Vagina (tissue), 2 donors: ENCODE measurements at places on chromosomes 1 and 21. TPM values are rescaled to one million over a fixed set of nuclear protein-coding genes. Genes with fewer than 3 reads are reported as not detected.
A peak's percentile ranks its signal among the peaks of the same experiment; 100 is the strongest.

Gene CR1L
- total RNA-seq, result not detected

Gene CCDC27
- total RNA-seq, result not detected

DNA sequence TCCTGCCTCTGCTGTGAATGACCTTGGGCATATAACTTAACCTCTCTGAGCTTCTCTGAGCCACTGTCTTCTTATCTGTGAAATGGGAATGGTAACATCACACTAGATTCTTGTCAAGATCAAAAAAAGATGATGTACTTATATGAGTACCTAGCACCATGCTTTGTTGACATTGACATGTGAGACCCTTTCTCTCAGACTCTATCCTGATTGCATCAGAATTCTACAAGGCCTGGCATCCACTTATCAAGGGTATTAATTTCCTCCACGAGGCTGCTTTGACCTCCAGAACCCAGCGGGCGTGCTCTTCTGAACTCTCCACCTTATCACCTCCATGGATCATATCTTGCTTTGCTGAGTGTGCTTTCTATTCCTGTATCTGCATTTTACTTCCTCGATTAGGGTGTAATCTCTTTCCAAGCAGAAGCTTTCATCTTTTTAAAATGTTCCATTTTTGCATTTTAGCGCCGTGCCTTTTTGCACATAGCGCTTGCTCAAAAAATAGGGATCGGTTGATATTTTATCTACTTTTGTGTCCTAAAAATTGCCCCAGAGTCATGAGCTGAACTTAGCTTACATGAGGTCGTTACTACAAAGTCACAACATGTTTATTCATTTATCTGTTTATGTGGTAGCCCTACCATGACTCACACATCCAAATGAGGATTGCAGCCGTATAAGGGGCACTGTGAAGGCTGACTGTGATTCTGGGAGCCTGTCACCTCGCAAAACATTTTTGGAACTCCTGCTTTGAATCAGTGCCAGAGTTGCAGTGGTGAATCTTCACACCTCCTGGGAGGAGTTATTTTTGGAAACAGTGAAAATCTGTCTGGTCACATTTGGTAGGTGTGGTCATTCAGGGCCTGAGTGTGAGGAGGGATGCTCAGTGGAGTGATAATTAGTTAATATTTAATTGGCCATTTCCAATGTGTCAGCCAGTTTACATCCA, 63.2 kb downstream of the IER5 start:
- peak overlapping the region; percentile 90 for H3K27ac ChIP-seq
- H3K27me3 ChIP-seq, result no peaks in the 10 kb centered on the region
- peaks cover 30% of the 10 kb centered on the region for H3K4me1 ChIP-seq
- DNase-seq, result no peak
- H3K36me3 ChIP-seq, result no peaks in the 10 kb centered on the region
- H3K4me3 ChIP-seq, result no peak overlapping the region

- H3K4me1 ChIP-seq, result peaks cover 26% of the 10 kb centered on the region
- H3K4me3 ChIP-seq, result no peak overlapping the region
- no peaks in the 10 kb centered on the region for H3K36me3 ChIP-seq
Measured at GRCh38 chr1:9596415-9597123, 7.9 kb downstream of the TMEM201 start.

GRCh38 chr1:6824665-6825368, 39.6 kb downstream of the CAMTA1 start:
- H3K4me1 ChIP-seq, result peaks cover 16% of the 10 kb centered on the region
- no peaks in the 10 kb centered on the region for H3K27me3 ChIP-seq
- no peak for DNase-seq
- no peak overlapping the region for H3K27ac ChIP-seq
- no peaks in the 10 kb centered on the region for H3K36me3 ChIP-seq

DNA sequence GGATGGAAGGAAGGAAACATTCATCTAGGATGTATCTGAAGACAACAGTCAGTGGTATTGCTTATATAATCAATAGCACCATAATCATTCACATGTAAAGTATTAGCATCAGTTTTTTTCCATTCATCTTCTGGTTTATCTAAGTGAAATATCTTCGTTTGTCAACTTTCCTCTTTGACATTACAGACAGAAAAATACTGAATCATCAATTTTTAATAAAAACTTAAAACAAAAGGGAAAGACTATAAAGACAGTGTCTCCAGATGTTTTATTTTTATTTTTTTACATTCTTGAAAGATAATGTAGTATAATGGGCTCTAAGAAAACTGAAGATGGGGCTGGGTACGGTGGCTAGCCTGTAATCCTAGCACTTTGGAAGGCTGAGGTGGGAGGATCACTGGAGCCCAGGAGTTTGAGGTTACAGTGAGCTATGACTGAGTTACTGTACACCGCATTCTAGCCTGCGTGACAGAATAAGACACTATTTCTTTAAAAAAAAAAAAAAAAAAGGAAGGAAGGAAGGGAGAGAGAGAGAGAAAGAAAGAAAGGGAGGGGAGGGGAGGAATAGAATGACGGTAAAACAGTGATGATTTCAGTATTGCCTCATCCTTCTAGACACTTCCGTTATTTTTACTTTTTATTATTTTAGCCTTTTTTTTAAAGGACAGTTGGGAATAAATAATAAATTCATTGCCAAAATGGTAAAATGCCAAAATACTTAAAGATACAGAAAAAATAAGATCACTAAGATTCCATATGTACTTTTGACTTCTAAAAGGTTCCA, 89.5 kb downstream of the NRIP1 start:
- no peak overlapping the region for H3K27ac ChIP-seq
- H3K4me1 ChIP-seq, result peaks cover 21% of the 10 kb centered on the region
- no peak overlapping the region for H3K4me3 ChIP-seq
- H3K36me3 ChIP-seq, result peaks cover 3% of the 10 kb centered on the region

- no peak overlapping the region for H3K4me3 ChIP-seq
- H3K36me3 ChIP-seq, result peaks cover 12% of the 10 kb centered on the region
- H3K4me1 ChIP-seq, result no peaks in the 10 kb centered on the region
- H3K27me3 ChIP-seq, result no peaks in the 10 kb centered on the region
- no peak overlapping the region for H3K27ac ChIP-seq
Measured at GRCh38 chr1:32622806-32623681, 27.3 kb downstream of the ZBTB8OS start.

DNA sequence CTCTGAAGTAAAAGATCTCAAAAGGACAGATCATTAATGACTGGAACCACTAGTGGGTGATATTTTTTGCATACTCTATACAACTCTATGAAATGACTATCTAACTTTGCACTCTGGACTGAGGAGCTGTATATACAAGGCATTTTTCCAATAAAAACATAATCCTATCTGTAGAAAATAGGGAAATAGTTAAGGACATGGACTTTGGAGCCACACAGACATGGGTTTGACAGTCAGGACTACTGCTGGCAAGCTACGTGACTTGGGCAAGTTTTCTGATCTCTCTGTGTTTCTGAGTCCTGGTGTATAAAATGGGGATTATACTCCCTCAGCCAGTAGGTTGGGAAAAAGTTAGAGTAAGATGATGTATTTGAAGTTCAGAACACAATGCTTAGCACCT, 20.9 kb upstream of the HSD3B2 start:
- no peak for DNase-seq
- H3K27me3 ChIP-seq, result no peaks in the 10 kb centered on the region
- no peaks in the 10 kb centered on the region for H3K4me1 ChIP-seq
- no peak overlapping the region for H3K4me3 ChIP-seq

DNA sequence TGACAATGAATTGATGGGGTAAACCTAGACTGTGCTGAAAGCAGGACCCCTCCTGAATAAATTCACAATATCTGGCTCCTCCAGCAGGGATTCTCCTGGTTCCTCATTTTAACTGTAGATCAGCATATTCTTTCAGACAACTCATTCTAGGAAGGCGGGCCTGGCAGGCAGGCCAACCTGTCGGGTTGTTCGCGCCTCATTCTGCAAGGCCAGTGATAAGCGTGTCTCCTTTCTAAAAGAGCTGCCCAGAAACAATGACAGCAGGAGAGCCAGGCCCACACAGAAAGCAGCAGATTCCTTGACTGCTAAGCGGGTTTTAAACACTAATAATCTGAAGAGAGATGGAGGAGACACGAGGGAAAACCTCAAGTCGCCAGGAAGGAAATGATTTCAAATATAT, 70.0 kb downstream of the NTPCR start:
- no peak overlapping the region for H3K27ac ChIP-seq
- H3K36me3 ChIP-seq, result no peaks in the 10 kb centered on the region
- DNase-seq, result no peak

Gene CYP2J2
- total RNA-seq, result 0.74 TPM

DNA sequence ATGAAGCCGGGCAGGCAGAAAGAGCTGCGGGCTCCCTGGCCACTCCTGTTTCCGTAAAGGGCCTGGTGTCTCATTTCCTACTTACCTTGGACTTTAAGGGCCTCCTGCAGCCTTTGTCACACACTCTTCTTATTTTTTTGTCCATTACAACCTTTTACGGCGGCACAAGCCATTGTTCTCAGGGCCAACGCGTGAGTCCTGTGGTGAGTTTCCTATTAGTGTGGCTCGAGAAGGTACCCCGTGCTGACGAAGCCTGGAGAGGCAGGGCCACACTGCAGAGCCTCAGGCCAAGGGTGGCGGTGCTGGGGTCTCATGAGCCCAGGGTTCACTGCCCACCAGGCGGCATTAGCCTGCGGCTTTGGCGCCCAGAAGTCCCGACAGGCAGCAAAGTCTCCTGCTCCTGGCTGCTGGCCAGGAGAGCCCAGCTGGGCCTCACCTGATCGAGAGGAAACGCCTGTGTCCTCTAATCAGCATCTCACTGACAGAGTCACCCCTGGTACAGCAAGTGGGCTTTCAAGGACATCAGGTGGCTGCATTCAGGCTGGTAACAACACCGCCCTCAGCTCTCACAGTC, 62.0 kb downstream of the SIK1 start:
- H3K27ac ChIP-seq, result no peak overlapping the region
- DNase-seq, result no peak
- H3K4me3 ChIP-seq, result no peak overlapping the region

Gene ANGPTL1
- total RNA-seq, result 19.4 TPM

Gene MAB21L3
- total RNA-seq, result 4.4 TPM

Gene NOS1AP
- 2.0 TPM for total RNA-seq

GRCh38 chr1:9191231-9191630, 43.3 kb upstream of the H6PD start:
- no peak overlapping the region for H3K4me3 ChIP-seq
- H3K27ac ChIP-seq, result no peak overlapping the region
- H3K27me3 ChIP-seq, result no peaks in the 10 kb centered on the region

Gene TMEM35B
- 44.0 TPM for total RNA-seq

DNA sequence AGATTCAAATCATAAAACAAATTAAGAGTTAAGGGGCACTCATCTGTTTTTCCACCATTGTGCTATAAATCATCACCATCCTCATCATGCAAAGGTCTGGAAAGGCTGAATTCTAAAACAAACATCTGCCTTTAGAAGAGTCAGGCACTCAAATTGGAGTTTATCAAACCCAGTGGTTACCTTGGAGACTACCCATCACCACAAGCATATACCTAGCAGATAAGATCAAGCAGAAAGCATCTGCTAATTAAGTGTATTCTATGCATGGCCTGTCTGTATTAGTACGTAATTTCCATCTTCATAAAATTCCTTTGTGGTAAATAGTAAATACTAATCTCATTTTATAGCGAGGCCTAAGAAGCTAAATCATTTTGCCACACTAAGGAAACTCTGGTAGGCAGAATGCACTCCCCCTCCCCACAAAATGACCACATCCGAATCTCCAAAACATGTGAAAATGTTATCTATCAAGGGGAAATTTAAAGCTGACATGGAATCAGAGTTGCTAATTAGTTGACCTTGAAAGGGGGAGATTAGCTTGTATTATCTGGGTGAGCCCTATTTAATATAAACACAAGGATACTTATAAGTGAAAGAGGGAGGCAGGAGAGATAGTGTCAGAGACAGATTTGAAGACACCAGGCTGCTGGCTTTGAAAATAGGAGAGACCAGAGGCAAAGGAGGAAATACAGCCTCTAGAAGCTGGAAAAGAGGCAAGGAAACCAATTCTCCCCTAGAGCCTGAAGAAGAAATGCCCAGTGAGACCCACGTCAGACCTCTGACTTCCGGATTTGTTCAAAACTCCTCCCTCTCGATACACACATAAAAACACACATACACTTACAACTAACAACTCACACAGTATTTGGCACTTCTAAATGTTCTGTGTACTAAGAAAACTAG, 23.2 kb downstream of the ARID4B start:
- H3K27me3 ChIP-seq, result no peaks in the 10 kb centered on the region
- no peak for DNase-seq
- H3K4me1 ChIP-seq, result peaks cover 73% of the 10 kb centered on the region
- H3K4me3 ChIP-seq, result no peak overlapping the region

DNA sequence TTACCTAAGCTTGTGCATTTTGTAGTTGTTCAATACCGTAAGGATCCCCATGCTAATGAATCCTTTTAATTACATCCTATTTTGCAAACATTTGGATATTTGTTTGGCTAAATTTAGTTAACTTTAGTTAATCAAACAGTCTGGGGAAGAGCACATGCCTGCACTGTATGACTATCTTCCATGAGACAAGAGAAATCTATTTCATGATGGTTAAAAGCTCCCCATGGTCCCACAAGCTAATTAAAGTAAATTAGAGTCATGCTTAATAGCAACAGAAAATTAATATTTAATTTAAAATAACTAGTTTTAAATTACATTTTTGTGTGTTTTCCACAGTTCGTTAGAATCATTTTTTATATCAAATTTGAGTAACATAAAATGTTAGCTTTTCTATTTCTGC, 95.4 kb upstream of the S1PR1 start:
- no peaks in the 10 kb centered on the region for H3K27me3 ChIP-seq
- no peak for DNase-seq
- H3K4me1 ChIP-seq, result no peaks in the 10 kb centered on the region
- no peak overlapping the region for H3K4me3 ChIP-seq

GRCh38 chr1:23564529-23565122, 5.3 kb upstream of the ID3 start:
- no peaks in the 10 kb centered on the region for H3K36me3 ChIP-seq
- H3K4me1 ChIP-seq, result peaks cover 46% of the 10 kb centered on the region
- DNase-seq, result no peak

GRCh38 chr1:63946866-63947491, 173.2 kb downstream of the ROR1 start:
- no peak overlapping the region for H3K27ac ChIP-seq
- DNase-seq, result no peak
- H3K4me3 ChIP-seq, result no peak overlapping the region
- no peaks in the 10 kb centered on the region for H3K36me3 ChIP-seq
- H3K27me3 ChIP-seq, result no peaks in the 10 kb centered on the region

DNA sequence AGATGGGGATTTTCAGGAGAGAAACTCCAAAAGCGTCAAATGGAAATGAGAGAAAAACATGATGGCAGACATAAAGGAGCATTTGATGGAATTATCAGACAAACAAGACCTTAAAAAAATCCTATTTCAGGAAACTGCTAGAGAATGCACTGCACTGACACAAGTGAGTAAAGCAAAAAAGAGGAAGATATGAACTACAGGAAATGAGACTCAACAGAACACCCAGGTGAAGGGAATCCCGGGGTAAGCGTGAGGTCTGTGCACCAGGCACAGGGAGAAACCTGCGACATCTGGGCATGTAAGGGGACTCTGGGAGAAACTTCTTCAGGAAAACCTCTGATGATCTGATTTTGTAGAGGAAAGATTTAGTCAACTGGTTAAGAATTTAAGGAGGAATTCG, 2.8 kb downstream of the TARBP1 start:
- H3K4me1 ChIP-seq, result peaks cover 8% of the 10 kb centered on the region
- H3K36me3 ChIP-seq, result no peaks in the 10 kb centered on the region
- H3K27ac ChIP-seq, result no peak overlapping the region
- DNase-seq, result no peak
- H3K27me3 ChIP-seq, result no peaks in the 10 kb centered on the region
- H3K4me3 ChIP-seq, result no peak overlapping the region

GRCh38 chr1:10734962-10735544, 61.4 kb downstream of the CASZ1 start:
- DNase-seq, result no peak
- no peak overlapping the region for H3K4me3 ChIP-seq
- H3K36me3 ChIP-seq, result no peaks in the 10 kb centered on the region

GRCh38 chr1:18444563-18444962, 36.2 kb upstream of the KLHDC7A start:
- H3K4me3 ChIP-seq, result no peak overlapping the region
- no peaks in the 10 kb centered on the region for H3K4me1 ChIP-seq
- no peak for DNase-seq
- H3K36me3 ChIP-seq, result no peaks in the 10 kb centered on the region
- H3K27ac ChIP-seq, result no peak overlapping the region

Gene ZBTB8A
- total RNA-seq, result 10.1 TPM
